ENCODE measurements at places on chromosomes 1 and 21.

- DNase-seq: no peak
Measured at GRCh38 chr1:221708076-221708571, 33.8 kb downstream of the DUSP10 start.

- DNase-seq: no peak
Measured at GRCh38 chr1:13697738-13698137, 2.2 kb upstream of the PRDM2 start.

- DNase-seq: no peak
Measured at GRCh38 chr1:208154679-208155642, 89.2 kb downstream of the PLXNA2 start.

DNA sequence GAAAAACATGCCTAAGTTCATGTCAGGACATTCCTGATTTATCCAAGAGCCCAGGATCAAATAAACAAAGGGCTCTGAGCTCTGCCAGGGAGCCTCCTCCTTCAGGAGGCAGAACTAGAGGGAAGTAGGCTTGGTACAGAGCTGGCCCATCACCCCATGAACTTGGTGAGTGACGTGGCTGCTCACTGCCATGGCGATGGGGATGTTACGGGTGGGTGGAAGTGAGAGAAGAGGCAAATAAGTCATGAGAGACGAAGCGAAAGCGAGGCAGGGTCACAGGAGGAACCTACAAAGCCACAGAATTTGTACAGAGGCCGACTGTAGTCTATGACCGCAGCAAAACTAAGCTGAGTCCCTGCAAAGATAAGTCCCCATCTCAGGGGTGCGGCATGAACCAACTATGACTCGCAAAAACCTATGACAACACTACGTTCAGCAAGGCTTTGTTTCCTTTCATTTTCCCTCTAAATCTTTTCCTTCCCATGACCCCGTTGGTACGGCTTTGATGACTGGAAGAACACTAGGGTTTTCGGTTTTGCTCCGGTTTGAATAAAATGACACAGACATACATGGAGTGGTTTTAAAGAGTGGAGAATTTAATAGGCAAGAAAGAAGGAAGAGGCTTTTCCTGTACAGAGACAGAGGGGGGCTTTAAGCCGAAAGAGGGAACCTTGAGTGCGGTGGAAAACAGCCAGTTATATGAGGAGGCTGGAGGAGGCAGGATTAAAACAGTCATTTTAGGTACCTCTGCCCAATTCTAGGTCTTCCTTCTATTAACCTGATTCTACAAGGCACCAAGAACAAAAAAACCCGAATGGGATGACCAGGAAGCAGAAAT is 74.1 kb downstream of the CD46 start:
- peak; percentile 73 for DNase-seq

GRCh38 chr1:80675454-80675853 is 1125.3 kb upstream of the ADGRL2 start:
- DNase-seq: no peak

- no peak for DNase-seq
Measured at GRCh38 chr1:94096797-94097549, 24.0 kb downstream of the ABCA4 start.

- no peak for DNase-seq
Measured at GRCh38 chr1:239426821-239427475, 40.6 kb downstream of the CHRM3 start.

- no peak for DNase-seq
Measured at GRCh38 chr1:38651669-38652068, 207.9 kb downstream of the RRAGC start.

- DNase-seq: no peak
Measured at GRCh38 chr1:173996995-173997394, 25.2 kb downstream of the RC3H1 start.

GRCh38 chr1:243293941-243294722 is 38.3 kb downstream of the SDCCAG8 start:
- DNase-seq: no peak

GRCh38 chr1:9385801-9386573 is 93.3 kb downstream of the SPSB1 start:
- no peak for DNase-seq

- DNase-seq: no peak
Measured at GRCh38 chr21:32770871-32771523, 558 bp downstream of the PAXBP1 start.

DNA sequence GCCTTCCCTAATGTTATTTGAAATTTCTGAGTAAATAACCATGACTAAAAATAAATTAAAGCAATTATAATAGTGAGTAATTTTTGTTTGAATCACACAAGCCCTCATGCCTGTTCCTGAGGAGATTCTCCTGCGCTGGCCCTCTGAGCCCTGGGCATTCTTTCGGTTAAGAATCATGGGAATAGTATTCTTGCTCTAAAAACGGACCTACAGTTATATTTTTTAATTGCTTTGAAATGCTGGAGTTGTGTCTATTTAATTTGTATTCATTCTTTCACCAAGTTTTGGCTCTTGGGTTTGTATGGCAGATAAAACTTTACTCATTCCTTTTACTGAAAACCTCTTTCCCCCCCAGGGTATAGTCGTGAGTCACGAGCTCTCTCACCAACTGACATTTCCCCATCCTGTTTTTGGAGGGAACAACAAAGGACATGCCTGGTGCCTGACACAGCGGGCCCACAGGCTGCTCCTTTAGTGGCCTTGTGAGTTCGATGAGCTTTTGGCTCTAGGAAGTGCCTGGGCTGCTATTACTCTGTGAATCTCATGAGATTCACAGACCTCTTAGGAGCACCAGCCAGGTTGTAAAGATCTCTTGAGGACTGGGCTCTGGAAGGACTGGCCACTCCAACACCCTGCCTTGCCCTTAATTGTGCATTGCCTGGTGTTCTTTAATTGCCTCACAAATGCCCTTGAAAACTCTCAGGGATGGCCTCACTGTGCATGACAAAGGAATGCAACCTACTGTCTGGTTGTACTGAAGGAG is 58.6 kb downstream of the DDR2 start:
- DNase-seq: no peak

DNA sequence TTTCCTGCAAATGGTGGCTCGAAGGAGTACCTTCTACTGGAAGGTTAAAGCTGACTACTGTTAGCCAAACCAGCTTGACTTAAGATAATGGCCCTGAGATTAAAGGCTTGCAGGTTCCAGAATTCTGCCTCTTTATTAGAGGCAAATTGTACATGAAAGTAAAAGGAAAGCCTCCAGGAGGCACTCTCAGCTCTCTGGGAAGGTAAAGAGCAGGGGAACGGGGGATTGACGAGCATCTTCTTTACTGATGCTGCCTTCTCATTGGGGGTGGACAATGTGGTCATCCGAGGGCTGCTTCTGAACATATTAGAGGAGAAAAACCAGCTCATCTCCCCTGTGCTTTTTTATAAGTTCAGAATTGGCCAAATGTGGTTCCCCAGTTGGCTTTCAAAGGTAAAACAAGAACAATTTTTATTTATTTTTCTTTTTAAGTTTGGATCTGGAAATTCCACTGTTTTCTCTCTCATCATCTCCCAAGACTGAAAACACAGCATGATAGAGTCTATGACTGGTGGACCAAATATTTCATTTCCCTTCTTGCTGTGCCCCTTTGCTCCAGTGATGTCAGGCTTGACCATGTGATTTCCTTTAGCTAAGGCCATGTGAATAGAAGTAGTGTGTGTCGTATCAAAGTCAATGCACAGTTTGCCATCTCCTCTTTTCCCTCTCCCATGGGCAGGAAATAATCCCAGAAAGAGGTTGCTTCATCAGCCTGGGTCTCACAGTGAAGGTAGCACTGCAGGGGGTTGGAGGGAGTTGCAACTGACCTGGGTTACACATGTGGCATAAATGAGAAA is 292.7 kb downstream of the PRDM2 start:
- no peak for DNase-seq

DNA sequence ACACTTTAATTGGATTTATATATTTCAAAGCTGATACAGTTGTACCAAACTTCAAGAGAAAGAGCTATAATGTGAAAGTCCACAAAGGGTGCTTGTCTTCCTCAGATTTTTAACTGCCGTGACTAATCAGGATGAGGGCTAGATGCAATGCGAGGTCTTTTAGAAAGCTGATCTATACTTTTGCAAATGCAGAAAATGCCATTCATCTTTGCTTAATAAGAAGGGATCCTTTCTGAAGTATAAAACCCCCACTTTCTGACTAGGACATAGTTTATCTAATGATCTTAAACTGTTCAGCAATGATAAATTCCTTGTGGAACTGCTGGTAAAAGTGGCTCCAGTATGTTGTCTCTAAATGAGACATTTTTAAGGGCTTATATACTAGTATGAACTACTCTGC is 102.7 kb upstream of the NGF start:
- DNase-seq: no peak

DNA sequence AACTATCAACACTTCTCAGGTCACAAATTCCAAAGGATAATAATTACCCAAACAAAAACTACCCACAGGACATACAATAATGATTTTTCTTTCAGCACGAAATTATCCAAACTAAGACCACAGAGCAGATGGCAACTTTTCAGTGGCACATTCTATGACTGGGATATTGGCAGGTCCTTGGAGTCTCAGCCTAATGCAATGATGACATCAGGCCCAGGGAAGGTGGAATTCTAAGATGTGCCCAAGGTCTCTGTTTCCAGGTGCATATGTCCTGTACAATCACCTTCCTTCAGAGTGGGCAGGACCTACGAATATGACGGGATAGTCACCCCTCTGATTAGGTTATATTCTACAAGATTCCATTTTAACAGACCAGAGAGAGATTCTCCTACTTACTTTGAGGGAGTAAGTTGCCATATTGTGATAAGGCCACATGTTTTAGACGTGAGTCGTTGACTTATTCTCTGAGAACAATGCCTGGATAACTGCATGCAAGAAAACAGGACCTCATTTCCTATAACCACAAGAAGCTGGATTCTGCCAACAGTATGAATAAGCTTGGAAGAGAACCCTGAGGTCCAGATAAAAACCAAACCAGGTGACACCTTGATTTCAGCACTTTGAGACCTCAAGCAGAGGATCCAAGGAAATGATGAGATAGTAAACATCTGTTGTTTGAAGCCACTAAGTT is 69.9 kb downstream of the ZC3H11B start:
- DNase-seq: no peak

DNA sequence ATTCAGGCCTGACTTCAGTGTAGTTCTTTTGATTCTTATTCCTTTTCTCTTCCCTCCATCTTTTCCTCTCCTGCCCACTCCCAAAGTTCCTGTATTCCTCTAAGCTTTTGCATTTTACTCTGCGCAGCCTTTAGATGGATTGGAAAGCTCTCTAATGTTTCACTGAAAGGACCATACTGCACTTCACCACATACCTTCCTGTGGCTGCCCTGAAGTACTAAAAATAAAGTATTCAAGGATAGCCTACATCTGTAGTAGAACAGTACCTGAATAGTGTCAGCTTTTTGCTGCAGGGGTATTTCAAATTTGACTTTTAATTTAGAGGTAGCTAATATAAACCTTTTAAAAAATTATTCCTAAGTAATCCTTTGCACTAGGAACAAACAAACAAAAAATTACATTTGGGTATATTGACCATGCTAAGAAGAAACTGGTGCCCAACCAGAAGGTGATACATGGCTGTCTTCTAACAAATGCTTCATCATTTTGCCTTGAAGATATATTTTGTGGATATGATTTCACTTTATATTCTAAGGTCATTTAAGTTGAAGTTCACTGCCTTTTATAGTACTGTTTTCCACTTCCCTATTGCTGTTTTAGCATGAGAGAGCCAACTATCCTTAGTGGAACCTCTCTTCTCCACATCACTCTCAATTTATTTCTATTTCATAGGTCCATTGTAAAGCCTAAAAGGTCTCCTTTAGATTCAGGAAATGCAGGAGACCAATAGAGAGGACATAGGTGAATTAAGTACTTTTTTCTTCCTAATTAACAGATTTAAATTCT is 22.8 kb downstream of the FAM20B start:
- no peak for DNase-seq

DNA sequence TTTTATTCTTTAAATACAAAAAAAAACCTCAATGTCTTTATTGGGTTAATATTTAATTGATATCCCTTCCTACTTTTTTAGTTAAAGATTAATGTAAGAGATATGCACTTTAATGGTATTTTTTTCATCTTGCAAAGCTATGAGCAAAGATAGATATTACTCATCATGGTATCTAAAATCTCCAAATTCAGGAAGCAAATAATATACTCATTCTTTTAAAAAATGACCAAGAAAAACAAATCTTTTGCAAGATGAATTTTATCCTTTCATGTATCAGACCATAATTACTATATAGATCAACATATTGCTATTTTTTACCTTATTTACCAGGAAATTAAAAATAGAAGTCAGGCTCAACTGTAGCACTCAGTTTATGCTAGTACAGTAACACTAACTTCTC is 330.4 kb downstream of the KCNT2 start:
- DNase-seq: no peak

- peak; percentile 90 for DNase-seq
Measured at GRCh38 chr1:36397378-36398230, at the start of gene LSM10. LSM10 (minus strand) TSS chr1:36397908; CDS start chr1:36394129, 3,779 bp downstream.

DNA sequence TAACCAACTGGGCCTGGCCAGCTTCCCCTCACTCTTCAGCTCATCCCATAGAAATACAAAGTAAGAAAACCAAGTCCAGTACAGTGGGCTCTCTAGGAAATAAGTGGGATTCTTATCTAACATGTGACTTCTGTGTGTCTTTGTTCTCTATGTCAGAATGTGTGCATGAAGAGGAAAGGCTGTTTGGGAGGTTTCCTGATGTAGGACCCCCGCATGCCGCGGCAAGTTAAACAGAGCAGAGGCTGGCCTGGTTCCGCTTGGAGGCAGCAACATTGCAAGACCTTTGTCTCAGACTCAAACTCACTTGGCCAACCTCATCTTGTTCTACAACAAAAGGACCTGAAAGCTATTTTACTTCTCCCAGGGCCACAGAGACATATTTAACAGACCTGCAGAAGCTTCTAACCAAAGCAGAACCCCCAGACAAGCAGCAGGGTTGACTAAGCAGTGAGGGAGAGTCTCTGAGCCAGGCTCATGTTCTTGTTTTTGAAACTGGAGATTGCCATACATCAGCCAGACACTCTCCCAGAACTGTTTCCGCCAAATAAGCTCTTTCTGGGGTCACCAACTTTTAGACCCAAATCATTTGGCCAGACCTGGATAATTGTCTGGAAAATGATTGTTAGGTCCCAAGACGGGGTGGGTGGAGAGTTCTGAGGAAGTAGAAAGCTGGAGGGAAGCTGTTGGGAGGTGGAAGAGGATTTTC is 6.2 kb downstream of the MTARC2 start:
- no peak for DNase-seq

GRCh38 chr1:228160201-228160761 is 5.3 kb upstream of the IBA57 start:
- no peak for DNase-seq

DNA sequence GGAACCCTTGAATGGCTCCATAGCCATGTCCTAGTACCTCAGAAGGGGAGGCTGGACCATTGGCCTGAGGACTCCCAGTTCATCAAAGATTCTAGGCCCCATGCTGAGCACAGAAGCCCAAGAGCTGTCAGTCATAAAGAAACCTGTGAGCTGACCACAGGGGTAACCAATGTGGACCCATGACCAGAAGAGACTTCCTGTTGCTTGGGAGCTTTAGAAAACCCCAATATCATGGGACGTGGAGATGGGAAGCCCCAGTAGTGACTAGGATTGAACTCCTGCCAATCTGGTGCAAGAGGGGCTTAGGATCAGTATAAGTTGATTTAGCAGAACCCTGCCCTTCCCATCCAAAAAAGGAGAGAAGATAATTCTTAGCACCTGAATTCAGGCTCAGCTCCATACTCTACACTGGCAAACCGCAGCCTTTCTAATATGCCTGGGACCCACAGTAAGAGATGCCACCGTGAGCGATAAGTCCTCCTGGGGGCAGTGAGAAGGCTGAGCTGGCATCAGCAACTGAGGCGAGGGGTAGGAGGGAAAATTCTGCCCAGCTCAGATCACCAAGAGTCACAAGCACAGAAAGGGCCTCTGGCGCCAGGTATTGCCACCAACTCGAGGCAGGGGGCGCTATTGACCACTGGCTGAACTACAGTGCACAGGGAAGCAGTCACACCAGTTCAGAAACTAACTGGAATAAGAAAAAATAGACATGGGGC is 108.9 kb downstream of the CAPN8 start:
- DNase-seq: peak; percentile 46
